Neural progenitor cell (in vitro differentiated cells): ENCODE measurements at places on chromosomes 4 and X.
A peak's percentile ranks its signal among the peaks of the same experiment; 100 is the strongest.

DNA sequence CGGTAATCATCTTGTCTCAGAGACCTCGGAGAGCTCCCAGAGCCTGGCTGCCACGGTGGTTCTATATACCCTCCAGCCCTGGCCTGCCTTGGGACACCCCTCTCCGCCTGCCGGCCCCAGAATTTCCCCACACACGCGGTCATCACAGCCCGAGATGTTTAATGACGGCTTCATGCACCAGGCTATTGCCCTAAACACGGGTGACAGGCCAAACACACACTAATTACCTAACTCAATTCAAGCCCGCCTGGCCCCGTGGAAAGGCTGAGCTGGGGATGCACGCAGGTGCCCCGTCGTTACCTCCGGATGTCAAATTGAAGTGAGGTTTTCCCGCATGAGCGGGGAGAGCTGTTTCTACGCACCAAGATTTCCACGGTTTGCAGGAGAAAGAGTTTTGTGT lies 72.9 kb upstream of the PPP2R3B start:
- DNase-seq, result no peak

DNA sequence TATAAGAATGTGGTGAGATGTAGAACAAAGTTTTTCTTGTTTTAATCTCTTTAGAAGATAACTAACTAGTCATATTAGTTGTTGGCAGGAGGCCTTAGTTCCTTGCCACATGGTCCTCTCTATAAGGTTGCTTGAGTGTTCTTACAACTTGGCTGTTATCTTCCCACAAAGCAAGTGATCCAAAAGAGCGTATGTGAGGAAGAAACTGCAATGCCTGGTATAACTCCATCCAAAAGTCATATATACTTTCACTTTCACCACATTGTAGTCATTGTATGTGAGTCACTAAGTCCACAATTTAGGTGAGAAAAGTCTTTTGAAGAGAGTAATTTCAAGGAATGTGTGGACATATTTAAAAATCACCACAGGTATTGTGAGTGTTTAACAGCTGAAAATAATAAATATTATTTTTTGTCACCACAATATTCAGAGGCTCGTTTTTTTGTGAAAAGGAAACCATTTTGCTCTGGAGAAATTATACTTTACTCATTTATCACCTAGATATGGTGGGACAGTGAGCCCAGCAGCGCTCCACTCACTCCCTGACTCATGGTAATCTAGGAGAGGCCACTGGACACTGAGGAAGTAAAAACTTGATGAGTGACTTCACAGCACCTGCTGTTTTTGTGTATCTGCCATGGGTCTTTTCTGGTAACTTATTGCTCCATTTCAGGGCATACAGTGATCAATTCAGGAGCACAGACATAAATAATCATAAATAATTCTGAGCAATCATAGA lies 369.4 kb upstream of the NDST3 start:
- no peak for DNase-seq

DNA sequence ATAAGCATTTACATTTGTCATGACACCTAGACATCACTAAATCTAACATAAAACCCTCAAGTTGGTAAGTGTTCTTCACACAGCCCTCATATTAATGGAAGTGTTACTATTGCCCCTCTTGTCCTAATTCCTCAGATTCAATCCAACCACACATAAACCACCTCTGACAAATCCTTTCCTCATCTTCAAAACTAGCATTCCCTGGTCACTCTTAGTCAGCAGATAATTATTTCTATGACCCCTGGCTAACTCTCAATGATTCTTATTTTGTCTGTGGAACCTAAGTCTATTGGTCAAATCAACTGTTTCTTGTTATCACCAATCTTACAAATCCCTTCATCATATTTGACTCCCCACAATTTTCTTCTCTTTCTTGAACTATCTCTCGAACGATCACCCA lies 168.6 kb downstream of the PPP3CA start:
- DNase-seq, result no peak

GRCh38 chr4:169902658-169903345 lies 123.4 kb downstream of the MFAP3L start:
- peak; percentile 9 for DNase-seq

- DNase-seq, result no peak
Observed at GRCh38 chr4:61619528-61619927, 419.4 kb downstream of the ADGRL3 start.

GRCh38 chr4:76897536-76898384 lies at the start of gene SOWAHB:
TSS of gene SOWAHB (minus strand) at chr4:76898144. CDS start at chr4:76897849, 295 bp downstream.
- peak; percentile 66 for DNase-seq

- no peak for DNase-seq
Observed at GRCh38 chr4:138097912-138098600, 144.1 kb downstream of the SLC7A11 start.

DNA sequence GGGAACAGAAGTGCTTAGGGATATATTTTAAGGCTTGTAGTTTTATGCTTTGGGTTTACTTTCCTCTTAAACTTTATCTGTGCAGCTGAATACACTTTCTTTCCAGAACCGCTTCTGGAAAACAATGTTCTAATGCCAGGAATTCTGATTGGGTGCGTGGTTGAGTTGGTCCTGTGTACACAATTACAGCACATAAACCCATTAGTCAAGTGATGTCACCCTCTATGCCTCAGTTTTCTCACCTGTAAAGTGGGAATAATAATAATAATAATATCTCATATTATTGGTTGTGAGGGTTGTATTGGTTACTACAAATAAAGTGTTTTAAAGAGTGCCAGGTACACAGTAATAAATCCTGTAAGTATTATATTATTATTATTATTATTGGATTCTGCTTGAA lies 129.2 kb downstream of the MID1IP1 start:
- DNase-seq, result no peak

- no peak for DNase-seq
Observed at GRCh38 chrX:47174376-47174775, 19.3 kb upstream of the UBA1 start.

DNA sequence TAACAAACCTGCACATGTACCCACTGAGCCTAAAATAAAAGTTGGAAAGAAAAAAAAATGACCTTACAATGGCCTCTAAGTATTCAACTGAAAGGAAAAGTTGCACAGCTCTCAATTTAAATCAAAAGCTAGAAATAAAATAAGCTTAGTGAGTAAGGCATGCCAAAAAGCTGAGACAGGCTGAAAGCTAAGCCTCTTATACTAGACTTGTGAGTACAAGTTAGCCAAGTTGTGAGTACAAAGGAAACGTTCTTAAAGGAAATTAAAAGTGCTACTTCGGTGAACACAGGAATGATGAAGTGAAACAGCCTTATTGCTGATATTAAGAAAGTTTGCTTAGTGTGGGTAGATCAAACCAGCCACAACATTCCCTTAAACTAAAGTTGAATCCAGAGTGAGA lies 707.9 kb upstream of the PITX2 start:
- DNase-seq, result peak; percentile 15

- DNase-seq, result no peak
Observed at GRCh38 chr4:41579526-41579925, 41.6 kb downstream of the LIMCH1 start.

DNA sequence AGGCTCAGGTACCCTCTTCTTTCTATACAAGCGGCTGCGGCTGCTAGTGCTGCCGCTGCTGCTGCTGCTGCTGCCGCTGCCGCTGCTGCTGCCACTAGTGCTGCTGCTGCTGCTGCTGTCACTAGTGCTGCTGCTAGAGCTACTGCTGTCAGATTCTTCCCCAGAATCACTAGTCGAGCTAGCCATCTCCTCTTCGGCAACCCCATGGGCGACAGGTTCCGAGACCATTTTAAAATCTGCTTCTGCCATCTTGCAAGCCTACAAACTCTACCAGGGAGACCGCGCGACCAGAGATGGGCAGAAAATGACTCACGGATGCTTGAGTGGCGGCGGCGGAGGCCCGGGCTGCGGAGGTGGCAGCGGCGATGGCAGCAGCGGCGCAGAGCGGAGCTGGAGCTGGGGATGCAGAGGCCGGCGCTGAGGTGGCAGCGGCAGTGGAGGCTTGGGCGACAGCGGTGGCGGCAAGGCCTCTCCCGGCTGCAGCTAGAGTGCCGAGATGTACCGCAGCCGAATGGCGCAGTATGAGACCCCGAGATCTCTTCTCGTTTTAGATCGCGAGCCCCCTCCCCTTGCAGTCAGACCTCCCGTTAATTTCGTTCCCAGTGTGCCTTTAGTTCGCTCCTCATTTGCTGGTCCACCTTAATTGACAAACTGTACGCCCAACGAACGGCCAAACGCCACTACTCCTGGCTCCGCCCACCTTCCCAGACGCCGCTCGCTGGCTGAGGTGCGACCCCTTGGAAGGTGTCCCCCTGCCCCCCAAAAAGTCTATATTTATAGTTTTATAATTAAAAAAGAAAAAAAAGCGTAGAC lies at the start of gene NAP1L3:
TSS of gene NAP1L3 (minus strand) at position 523 of the 813 bp plus-strand sequence. CDS start at position 249, 274 bp downstream.
- DNase-seq, result peak; percentile 95

GRCh38 chr4:6109842-6110560 lies 90.3 kb downstream of the JAKMIP1 start:
- peak; percentile 60 for DNase-seq

DNA sequence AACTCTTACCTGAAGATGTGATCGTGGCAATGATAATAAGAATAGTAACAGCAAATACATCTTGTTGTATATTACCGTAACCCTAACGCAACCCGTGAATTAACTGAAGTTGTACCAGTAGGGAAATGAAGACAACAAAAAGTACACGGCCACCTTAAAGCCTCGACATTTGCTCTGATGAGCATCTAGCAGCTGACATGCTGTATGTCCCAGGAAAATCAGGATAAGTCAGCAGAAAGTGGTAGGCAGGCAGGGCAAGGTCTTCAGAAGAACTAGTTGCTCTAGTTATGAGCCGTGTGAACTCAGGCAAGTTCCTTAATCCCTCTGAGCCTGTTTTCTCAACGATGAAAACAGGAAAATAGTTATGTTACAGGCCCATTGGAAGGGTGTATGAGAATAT lies 7.7 kb upstream of the ASB5 start:
- DNase-seq, result no peak

GRCh38 chrX:140500441-140500840 lies 4.4 kb downstream of the SOX3 start:
- DNase-seq, result peak; percentile 44

GRCh38 chr4:178553201-178553600 lies 1111.0 kb upstream of the AGA start:
- no peak for DNase-seq

DNA sequence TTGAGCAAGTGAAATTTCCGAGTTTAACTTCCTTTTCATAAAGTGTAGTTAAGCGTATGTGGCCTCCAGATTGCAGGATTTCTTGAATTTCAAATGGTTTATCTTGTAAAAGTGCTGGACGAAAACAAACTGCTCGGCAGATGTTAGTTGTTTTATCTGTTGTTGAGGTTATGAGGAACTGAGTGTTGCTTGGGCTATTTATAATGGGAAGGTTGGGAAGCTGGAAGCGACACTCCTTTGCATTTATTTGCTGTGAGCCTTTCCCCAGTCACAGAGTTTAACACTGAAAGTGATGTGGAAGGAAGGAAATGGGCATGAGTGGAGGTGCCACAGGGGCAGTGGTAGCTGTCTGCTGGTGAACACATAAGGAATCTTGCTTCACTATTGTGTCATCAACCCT lies 284.9 kb downstream of the PCDH7 start:
- no peak for DNase-seq

DNA sequence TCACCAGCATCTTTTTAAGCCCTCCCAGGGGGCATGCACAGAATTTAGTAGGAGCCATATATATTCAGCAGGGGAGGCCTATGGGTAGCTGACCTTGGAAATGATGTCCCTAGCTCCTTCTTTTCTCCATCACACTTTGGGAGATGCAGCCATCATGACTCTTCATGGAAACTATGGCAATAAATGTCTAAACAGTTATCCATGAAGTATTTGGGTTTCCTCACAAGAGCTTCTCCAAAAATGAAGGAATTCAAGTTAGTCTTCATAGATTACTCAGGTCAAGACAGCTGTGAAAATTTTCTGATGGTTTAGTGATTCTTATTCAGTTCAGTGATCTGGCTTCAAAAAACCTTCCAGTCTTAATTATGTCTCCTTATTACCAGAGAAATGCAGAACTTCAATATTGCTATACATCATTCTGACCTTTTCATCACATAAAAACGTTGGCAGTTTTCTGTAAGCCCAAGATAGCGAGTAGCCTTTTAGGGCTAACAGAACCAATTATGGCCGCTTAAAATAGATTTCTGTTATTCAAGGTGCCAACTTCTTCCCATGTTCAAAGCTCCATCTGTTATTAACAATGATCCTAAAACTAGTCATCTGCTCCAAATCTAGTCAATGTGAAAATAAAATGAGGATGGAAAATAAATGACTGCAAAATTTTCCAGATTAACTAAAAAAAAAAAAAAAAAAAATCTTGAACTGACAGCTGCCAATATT lies 52.5 kb downstream of the TMEM156 start:
- DNase-seq, result no peak

GRCh38 chrX:31070057-31070468 lies 1.8 kb downstream of the FTHL17 start:
- DNase-seq, result no peak

- no peak for DNase-seq
Observed at GRCh38 chr4:138103597-138104283, 138.4 kb downstream of the SLC7A11 start.

GRCh38 chrX:24676403-24677024 lies 17.2 kb upstream of the POLA1 start:
- peak; percentile 54 for DNase-seq

- peak; percentile 30 for DNase-seq
Observed at GRCh38 chrX:17788439-17788838, 51.1 kb downstream of the SCML1 start.

- peak; percentile 56 for DNase-seq
Observed at GRCh38 chr4:110201502-110201901, 3.1 kb upstream of the ELOVL6 start.

- no peak for DNase-seq
Observed at GRCh38 chr4:153521478-153521877, 55.3 kb downstream of the TMEM131L start.

DNA sequence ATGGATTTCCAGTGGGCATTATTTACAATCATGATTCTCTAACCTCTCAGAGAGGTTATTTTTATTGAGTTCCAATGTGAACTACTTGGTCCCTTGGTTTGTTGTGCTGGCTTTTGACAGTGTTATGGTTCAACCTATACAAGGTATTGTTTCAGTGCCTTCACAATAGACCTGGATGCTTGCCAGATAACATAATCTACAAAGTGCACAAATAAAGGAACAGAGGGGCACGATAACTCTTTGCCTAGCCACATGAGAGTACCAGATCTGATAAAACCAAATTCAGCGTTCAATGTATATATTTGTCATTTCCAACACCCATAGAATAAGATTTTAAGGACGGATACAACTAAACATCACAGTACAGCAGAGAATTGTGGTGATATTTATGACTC lies 120.8 kb downstream of the RASL11B start:
- DNase-seq, result no peak

DNA sequence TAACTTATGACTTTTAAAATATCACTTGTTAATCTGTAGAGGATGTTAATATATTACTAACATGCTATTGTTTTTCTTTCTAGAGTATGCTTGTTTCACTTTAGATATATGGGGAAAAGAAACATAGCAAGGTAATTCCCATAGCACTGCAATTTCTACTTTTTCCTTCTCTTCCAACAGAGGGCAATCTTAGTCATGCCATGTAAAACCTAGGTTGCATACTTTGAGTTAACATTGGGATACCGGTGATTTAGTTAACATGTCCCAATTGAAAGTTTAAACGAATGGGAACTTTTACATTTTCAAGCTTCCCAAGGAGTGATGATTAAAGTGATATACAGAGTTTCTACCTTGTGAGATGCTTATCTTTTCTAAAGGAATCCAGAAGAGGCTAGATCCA lies 89.4 kb upstream of the IL13RA1 start:
- DNase-seq, result peak; percentile 3
